Stimulated activated CD4-positive, alpha-beta T cell treated with anti-CD3 and anti-CD28 coated beads, TNF-alpha, amount 100 ng/mL, for 1 hour (primary cell): ENCODE measurements at places on chromosomes 3 and 15.
A peak's percentile ranks its signal among the peaks of the same experiment; 100 is the strongest.

GRCh38 chr3:147699175-147699838, 290.1 kb downstream of the ZIC1 start:
- DNase-seq = no peak

DNA sequence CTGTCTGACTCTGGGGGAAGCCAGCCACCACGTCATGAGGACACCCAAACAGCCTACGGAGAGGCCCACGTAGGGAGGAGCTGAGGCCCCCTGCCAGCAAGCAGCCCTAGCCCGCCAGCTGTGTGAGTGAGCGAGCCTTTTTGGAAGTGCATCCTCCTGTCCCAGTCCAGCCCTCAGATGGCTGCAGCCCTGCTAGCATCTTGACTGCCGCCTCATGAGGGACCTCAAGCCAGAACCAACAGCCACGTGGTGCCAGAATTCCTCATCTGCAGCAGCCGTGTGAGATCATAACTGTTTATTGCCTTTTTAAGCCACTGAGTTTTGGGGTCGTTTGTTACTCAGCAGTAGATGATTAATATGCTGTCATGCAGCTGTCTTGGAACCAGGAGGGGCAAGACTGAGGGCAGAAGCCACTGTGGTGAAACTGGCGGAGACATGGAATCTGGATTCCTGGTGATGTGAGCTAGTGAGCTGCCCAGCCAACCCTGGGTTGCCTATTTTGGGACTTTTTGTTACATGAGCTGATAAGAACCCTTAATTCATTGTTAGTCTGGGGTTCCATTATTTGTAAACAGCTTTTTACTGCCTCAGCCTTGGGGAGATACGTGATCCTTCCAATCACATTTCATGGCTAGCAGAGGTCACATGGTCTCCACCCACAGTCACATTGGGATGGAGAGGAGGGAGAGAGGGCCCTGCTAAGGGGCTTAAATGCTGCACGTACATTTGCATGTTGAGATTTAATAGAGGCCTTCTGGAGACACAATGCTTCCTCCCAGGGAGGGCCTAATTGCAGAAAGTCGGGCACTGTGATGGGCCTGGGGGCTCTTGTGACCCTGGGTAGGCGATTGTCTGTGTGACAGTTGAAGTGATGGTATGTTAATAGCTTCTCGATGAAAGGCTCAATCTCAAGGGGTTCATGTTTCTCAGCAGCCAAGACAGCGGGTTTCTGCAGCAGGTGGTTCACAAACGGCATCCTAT, 73.8 kb downstream of the RPLP1 start:
- no peak for DNase-seq

- no peak for DNase-seq
Observed at GRCh38 chr3:123781138-123781537, 103.0 kb downstream of the MYLK start.

GRCh38 chr3:13879946-13880810, at the start of gene WNT7A:
Gene WNT7A, minus strand, starts transcription at chr3:13880071. Its CDS starts 255 bp downstream, at chr3:13879816.
- peak; percentile 28 for DNase-seq

GRCh38 chr3:89165636-89166263, 58.3 kb downstream of the EPHA3 start:
- no peak for DNase-seq

- no peak for DNase-seq
Observed at GRCh38 chr15:69107025-69107620, 53.3 kb upstream of the GLCE start.

GRCh38 chr15:68416158-68416535, 15.8 kb downstream of the ITGA11 start:
- DNase-seq = no peak
